ENCODE measurements at places on chromosomes 12 and 14.

DNA sequence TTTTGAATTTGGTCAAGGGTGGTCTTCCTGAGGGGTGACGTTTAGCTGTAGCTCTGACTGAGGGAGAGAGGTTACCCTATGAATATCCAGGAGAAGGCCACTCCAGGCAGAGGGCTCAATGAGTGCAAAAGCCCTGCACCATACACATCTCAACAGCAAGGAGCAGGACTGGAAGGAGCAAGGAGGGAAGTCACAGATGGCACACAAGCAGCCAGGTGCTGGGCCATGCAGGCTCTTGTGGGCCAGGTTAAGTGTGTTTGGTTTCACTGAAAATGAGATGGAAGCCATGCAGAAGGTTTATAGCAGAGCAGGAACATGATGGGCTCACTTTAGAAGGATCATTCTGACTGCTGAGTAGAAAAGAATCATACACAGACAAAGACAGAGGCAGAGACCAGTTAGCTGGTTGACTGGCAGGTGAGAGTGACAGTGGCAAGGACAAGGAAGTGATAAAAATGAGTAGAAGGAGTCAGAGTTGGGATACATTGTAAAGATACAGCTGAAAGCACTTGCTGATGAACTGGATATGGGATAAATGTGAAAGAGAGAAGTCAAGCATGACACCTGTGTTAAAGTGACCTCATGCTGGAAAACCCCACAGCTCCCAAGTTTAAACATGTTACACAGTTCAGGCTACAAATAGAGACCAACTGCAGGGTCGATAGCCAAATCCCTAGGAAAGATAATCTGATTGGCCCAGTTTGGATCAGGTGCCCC, 81.2 kb downstream of the PRKD1 start:
- no peak for DNase-seq

DNA sequence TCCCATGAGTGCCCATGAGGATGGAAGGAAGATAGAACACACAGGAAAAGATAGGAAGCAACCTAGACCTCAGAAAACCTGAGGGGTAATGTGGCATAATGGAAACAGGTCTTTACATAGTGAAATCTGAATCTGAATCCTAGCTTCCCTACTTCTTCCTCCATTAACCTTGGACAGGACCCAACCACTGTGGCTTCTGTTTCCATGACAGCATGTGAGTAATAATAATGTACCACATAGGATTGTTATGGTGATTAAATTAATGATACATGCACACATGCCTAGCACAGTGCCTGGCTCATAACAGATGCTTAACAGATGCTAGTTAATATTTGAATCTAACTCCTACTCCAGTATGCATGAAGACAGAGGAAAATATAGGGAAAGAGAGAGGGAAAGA, 11.2 kb downstream of the TTC9 start:
- no peak for DNase-seq

DNA sequence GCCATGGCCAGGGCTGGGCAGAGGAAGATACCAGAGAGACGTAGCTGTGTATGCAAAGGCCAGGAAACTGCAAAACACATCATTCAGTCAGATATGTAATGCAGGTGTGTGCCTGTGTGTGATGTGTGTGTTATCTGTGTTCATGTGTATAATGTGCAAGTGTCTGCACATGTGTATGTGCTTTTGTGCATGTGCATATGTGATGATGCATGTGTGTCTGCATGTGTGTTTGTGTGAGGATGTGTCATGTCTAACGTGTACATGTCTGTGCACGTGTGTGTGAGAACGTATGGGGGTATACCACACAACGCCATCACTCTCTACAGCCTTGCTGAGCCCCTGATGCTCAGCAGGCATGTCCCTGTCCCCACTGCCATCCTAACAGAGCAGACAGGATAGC, 9.7 kb downstream of the DIO3 start:
- DNase-seq: no peak

- DNase-seq: no peak
Observed at GRCh38 chr14:101047326-101047725, 143.8 kb upstream of the RTL1 start.

DNA sequence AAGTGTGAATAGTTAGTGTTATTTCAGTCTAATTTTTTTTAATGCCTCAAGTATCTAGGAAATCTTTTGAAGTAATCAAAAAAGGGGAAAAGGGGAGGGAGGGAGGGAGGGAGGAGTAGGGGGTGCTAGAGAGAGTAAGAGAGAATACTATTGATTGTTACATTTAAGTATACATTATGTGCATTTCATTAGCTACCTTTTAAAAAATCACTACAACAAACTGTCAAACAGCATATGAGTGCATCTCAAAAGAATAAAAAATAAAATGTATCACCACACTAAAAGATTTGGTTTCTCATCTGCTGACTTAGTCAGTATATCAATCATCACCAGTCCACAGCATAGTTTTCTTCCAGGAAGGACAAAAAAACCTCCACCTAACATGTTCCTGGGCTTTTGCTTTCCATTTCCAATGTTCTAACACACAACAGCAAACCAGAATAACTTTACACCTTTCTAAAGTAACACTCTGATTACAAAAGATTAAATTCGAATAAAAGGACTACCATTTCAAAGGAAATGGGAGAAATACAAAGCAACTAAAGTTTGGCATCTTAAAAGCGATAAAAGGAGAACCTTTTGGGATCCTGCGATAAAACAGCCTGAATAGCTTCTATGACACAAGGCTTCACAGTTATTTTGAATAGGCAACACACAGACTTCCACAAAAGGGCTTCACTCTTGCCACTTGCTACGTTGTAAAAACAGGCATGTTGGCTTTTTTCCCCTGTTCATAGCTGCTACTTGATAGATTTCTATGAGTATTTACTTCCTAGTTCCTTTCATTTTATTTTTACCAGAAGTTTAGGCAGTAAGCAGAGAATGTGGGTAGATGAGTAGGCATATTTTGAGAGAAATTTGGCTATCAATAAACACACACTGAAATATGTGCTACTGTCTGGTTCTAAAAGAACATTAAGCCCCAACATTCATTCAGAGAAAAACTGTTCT, 160.9 kb downstream of the EPS8 start:
- DNase-seq: no peak

DNA sequence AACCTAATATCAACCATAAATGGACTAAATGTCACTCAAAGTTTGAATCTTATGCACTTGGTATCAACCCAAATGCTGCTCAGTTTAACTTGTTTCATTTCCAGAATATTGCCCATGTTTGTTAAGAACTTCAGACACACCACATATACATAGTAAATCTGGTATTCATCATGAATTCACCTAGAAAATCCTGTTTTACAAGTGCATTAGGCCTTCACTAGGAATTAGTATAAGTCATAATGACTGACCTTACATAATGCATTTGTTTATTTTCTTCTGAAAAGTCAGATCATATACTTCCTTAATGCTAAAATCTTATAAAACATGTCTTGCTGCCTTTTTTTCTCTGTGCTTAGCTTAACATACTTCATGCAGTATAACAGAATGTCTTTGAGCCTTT, 66.1 kb downstream of the ABCD2 start:
- no peak for DNase-seq

DNA sequence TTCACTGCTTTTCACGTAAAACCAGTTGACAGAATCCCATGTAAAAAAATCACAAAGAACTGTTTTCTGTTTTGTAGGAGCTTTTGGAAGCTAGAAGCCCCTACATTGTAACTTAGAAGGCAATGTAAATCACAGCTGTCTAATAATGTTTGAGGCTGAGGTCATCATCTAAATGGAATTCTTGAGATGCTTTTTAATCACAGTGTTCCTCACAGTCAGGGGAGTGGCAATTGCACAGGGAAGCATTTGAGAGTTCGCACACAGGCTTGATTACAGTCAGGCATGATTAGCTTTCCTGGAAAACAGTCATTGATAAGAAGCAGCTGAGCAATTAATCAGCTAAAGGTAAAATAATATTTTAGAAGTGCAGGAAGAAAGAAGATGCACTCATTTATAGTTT, 2.9 kb downstream of the SLC17A8 start:
- no peak for DNase-seq

All from activated CD4-positive, alpha-beta memory T cell treated with anti-CD3 and anti-CD28 coated beads, Interleukin-2, amount 10 ng/mL, durations not matched to agents 7 days and 5 days (primary cell).